Myocyte (in vitro differentiated cells): ENCODE measurements at places on chromosomes 6 and 20. TPM values are rescaled to one million over a fixed set of nuclear protein-coding genes. Genes with fewer than 3 reads are reported as not detected.

The DBNDD2 gene
- total RNA-seq: 3.3 and 3.4 TPM in 2 replicates

The GNMT gene
- total RNA-seq: not detected in 2 replicates

The MPIG6B gene
- total RNA-seq: not detected in 2 replicates

DNA sequence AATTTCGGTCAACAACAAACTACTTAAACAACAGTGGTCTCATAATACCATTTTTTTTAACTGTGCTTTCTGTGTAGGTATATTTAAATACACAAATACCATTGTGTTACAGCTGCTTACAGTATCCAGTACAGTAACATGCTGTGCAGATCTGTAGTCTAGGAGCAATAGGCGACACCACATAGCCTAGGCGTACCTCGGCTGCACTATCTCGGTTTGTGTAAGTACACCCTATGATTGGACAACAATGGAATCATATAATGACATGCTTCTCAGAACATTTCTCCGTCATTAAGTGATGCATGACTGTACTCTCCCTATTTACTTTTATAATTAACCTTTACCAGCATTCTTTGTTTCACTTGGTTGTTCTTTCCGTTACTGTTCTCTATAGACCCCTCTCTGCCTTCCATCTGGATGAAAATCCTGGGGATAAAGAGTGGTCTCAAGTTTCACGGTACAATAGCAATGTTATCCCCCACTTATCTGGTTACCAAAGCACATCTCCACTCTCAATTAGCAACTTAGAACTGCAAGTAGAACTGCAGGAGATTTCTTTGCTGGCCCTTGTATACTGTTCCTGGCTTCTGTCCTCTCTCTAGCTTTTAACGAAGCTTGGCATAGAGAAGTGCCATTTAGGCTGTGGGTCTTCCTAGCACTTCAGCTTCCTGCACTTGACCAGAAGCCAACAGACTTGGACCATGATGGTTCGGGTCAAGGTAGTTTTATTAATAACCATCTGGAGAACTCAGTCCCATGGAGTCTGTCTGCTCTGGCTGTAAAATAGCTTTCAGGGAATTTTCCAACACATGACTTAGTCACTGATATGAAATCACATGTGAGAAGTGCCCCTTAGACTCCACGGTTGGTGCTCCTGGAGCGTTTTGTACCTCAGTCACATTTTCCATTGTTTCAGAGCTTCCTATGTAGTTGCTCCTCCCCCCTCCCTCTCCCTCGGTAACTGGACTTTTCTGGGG lies 80.4 kb upstream of the POPDC3 start:
- no peak for DNase-seq

- DNase-seq: no peak
These were observed 1.6 kb downstream of the HMGN3 start for GRCh38 chr6:79232696-79233462.
